ENCODE measurements at places on chromosomes 13 and 19. TPM values are rescaled to one million over a fixed set of nuclear protein-coding genes. Genes with fewer than 3 reads are reported as not detected.

The ITPKC gene
- total RNA-seq, result 11.1 TPM

The NLRP4 gene
- not detected for total RNA-seq

The PGLYRP2 gene
- not detected for total RNA-seq

DNA sequence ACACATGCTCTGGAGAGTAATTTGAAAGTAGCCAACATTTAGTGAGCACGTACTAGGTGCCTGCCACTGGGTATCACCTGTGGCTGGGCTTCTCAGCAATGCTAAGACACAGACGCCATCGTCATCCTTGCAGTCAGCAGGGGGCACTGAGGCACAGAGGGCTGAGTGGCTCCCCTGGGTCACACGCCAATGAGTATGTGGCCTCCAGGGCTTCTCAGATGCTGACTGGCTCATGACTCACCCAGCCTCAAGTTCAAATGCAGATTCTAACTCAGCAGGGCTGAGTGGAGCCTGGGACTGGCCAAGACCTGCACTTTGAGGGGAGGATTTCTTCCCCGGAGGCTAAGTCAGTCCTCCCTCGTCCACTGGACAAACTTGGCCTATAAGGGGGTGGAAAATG is 115.1 kb upstream of the CACNA1A start:
- DNase-seq, result peak; percentile 90

- DNase-seq, result no peak
These were observed 4.8 kb downstream of the B3GLCT start for GRCh38 chr13:31204592-31204991.

- no peak for DNase-seq
These were observed 36.7 kb upstream of the STK24 start for GRCh38 chr13:98613591-98613990.
